D721Med (cell line): ENCODE measurements at places on chromosomes 13 and 19.

DNA sequence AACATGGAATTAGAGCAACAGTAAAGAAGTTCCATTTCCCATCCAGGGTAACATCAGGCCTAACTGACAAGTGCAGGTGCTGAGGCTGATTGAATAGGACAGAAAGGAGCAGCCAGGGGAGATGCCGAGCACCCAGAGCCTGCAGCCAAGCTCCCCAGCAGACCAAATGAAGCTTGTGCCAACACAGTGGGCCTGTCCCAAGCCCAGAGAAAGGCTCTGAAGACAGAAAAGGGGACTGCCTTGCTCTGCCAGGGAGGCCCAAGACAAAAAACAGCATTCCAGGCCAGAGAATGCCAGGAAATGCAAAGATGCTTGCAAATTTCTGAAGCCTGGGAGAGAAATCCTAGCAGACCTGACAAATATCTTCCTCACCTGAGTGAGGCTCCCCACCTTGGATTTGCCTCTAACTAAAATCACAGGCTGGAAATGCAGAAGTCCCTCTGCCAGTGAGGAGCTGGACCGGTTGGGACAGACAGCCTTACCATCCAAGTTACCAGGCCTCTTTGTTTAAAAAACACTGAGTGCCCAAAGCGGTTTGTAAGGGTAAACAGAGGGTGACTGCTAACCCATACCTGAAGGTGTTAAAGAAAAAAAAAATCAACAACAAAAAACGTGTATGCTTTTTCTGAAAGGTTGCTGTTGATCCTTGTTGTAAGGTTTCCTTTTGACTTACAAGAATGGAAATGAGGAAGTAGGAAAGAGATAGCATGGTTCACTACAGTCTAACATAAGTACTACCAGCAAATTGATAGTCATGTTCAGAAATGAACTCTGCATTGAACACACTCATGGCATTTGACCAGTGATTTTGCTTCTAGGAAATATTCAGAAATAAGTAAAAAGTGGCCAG, 11.8 kb upstream of the HMGB1 start:
- DNase-seq, result no peak

GRCh38 chr19:58284199-58284598, 5.4 kb downstream of the ZNF8 start:
- DNase-seq, result no peak

GRCh38 chr13:43196750-43197370, 173.5 kb downstream of the DNAJC15 start:
- no peak for DNase-seq

- DNase-seq, result peak; percentile 74
Measured at GRCh38 chr19:44988896-44989556, 12.2 kb upstream of the RELB start.

DNA sequence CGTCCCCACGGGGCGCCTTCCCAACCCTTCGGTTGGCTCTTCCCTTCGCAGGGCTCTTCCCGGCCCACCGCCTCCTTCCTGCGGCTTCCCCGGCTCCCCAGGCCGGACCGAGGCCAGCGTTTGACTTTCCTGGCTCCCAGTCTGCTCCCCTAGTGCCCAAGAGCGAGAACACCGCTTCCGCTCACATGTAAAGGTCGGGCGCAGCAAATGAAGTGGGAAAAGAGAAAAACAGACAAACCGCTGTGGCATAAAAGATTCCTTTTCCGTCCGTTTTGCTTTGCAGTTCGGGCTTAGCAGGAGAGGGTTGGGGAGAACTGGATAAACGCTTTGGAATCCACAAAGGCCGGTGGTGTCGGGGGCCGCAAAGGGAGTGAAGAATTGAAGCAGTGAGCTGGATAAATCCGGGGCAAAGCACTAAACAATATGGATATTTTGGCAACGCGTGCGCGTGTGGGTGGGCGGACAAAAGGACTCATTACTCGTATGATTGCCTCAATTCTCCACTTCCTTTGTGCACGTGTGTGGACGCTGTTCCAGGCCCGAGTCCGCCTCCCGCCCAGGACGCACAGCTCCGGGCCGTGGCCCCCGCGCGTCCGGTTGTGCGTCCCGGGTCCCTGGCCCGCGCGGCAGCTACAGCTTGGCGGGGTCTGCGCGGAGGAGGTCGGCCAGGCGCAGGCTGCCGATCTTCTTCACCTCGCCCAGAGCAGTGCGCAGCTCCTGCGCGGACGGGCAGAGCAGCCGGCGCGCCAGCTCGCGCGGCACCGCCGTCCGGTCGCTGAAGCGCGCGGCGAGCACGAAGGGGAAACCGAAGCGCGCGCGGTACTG, 8.6 kb upstream of the CDX2 start:
- no peak for DNase-seq

GRCh38 chr19:10855879-10856522, 7.8 kb downstream of the C19orf38 start:
- no peak for DNase-seq

DNA sequence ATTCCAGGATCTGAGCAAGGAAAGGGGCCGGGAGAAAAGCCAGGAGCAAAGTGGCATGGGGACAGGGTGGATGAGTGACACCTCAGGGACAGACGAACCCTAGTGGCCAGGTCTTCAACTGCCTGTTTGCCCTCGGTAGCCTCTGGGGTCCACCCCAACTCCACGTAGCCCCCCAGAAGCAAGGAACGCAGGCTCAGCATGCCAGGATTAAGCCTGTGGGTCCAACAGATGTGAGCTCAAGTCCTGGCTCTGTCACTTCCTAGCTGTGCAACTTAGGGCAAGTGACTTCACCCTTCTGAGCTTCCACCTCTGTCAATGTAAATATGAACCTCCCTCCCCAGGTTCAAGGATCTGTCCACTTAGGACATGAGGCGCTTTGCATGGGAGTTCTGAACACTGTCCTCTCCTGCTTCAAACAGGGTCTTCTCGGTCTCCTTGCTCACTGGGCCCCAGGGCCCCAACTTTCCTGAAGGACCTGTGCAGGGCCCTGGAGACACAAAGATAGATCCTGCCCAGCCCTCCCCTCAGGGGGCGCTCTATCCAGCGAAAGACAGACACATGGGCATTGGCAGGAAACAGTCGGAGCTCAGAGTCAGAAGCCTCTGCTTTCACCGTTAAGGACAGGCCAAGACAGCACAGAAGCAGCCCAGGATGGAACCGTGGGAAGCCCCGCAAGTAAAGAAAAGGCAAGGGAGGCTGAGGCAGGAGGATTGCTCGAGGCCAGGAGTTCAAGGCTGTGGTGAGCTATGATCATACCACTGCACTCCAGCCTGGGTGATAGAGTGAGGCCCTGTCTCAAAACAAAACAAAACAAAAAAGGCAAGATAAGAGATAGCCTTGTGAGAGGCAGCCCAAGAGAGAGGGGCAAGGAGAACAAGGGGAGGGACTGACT, 13.2 kb downstream of the SYDE1 start:
- no peak for DNase-seq

DNA sequence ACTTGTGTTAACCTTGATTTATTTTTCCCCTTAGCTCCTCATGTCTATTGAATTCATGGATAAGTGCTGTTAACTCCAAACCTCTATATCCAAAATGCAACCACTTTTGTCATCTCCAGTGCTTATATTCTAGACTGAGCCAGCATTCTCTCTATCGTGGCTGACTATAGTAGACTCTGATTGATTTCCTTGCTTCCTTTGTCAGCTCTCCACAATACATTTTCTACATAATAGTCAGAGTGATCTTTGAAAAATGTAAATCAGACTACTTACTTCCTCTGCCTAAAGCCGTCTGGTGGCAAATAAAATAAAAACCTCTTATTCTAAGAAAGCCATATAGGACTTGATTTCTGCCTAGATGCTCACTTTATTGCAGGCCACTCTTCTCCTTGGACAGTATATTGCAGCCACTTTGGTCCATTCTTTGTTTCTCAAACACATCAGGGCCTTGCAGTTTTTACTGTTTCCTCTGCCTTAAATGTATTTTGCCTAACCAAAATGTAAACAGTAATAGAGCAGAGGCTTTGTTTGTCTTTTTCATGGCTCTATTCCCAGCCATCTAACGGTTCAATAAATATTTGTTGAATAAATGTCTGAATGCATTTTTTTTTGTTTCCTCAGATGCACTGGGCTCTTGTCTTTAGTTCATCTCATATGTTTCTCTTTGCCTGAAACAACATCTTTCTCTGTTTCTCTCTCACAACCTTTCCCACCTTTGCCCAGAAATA, 243.6 kb upstream of the CSNK1A1L start:
- no peak for DNase-seq

GRCh38 chr13:109209526-109209925, 576.9 kb downstream of the IRS2 start:
- no peak for DNase-seq

- no peak for DNase-seq
Measured at GRCh38 chr19:11375143-11375948, 880 bp downstream of the SWSAP1 start.

- DNase-seq, result no peak
Measured at GRCh38 chr13:40084934-40085333, 429.5 kb downstream of the COG6 start.
